ENCODE measurements at places on chromosomes 12 and 14. TPM values are rescaled to one million over a fixed set of nuclear protein-coding genes. Genes with fewer than 3 reads are reported as not detected.

The SIX1 gene
- total RNA-seq = 6.2 TPM

The SERPINA12 gene
- not detected for total RNA-seq

The CD163 gene
- 19.1 TPM for total RNA-seq

The FAM186B gene
- total RNA-seq = 0.16 TPM

The SDS gene
- not detected for total RNA-seq

The KRT6C gene
- total RNA-seq = not detected

Measured in urinary bladder (tissue), 4 donors.